Fibroblast of the aortic adventitia (primary cell): ENCODE measurements at places on chromosomes 3 and 15. TPM values are rescaled to one million over a fixed set of nuclear protein-coding genes. Genes with fewer than 3 reads are reported as not detected.

The LRRC28 gene
- 10.4 and 28.0 TPM in 2 replicates for total RNA-seq

The CLDN18 gene
- not detected in 2 replicates for total RNA-seq

The PRR20G gene
- total RNA-seq: not detected in 2 replicates

The MFGE8 gene
- total RNA-seq: 59.5 and 217 TPM in 2 replicates

The FNDC3B gene
- total RNA-seq: 53.0 and 139 TPM in 2 replicates

The ARIH1 gene
- 51.1 and 69.2 TPM in 2 replicates for total RNA-seq

The DPPA2 gene
- total RNA-seq: not detected in 2 replicates

The BCHE gene
- 5.7 and 76.2 TPM in 2 replicates for total RNA-seq

The ROBO1 gene
- 25.3 and 34.2 TPM in 2 replicates for total RNA-seq

The ACKR2 gene
- under 0.01 and 0.41 TPM in 2 replicates for total RNA-seq

The WNT7A gene
- total RNA-seq: not detected in 2 replicates

The ANP32A gene
- 41.0 and 123 TPM in 2 replicates for total RNA-seq

The VIPR1 gene
- 5.6 TPM in 1 of 2 replicates, not detected in the other for total RNA-seq

The CILP gene
- under 0.01 and 0.16 TPM in 2 replicates for total RNA-seq
